Glutamatergic neuron (in vitro differentiated cells): ENCODE measurements at places on chromosomes 7 and 10.

GRCh38 chr10:107647462-107647861, 483.0 kb upstream of the SORCS1 start:
- DNase-seq: no peak

DNA sequence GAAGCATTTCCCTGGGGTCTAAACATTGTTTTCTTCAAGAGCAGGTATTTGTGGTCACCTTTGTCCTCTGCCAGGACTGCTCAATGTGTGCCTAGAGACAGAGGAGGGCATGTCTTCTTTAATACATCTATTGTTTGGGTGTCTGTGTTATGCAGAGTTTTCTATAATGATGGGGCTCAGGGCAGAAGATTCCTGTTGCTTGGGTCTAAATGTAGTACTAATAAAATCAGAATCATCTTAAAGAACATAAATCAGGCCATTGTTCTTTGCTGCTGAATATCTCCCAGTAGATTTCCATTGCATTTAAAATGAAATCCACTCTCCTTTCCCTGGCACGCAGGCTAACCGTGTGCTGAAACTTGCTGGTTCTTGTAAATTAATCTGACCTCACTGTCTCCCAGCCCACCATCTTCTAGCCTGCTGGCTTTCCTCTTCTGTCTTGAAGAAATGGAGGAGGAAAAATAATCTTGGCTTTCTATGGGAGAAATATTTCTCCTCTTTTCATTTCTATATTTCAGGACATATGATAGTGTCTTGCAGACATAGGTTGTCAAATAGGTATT, 1396.8 kb downstream of the GATA3 start:
- no peak for DNase-seq

DNA sequence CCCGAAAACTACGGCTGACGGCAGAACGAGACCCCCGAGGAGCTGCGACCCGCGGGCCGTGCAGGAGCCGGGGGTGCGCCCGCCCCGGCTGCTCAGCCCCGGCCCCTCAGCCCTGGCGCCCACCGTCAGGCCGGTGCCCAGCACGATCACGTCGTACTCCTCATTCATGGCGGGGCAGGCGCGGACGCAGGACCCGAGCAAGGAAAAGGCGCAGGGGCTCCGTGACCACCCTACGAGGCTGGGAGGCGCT, 218 bp downstream of the GDI2 start:
- DNase-seq: no peak

DNA sequence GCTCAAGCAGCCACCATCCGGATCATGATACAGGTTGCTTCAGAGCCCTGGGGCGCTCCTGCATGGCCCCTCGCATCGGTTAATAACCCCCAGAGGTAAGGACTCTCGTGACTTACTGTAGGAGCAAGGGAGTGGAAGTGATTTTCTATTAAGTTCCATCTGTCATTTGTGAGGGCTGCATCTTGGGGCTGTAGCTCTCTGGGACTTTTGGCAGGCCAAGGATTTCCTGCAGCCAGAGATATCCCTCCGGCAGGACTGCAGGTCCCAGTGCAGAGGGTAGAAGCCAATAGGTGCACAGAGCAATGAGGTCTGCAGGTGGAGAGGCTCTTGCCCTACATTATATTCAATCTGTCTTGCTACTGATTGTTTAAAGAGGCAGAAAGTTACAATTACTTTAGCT, 356.8 kb upstream of the ADARB2 start:
- no peak for DNase-seq

GRCh38 chr10:75029857-75030256, 81.6 kb upstream of the SAMD8 start:
- peak; percentile 62 for DNase-seq
